CD4-positive, alpha-beta T cell treated with Interleukin-17A for 4 hours (primary cell): ENCODE measurements at places on chromosomes 11 and 22.
A peak's percentile ranks its signal among the peaks of the same experiment; 100 is the strongest.

DNA sequence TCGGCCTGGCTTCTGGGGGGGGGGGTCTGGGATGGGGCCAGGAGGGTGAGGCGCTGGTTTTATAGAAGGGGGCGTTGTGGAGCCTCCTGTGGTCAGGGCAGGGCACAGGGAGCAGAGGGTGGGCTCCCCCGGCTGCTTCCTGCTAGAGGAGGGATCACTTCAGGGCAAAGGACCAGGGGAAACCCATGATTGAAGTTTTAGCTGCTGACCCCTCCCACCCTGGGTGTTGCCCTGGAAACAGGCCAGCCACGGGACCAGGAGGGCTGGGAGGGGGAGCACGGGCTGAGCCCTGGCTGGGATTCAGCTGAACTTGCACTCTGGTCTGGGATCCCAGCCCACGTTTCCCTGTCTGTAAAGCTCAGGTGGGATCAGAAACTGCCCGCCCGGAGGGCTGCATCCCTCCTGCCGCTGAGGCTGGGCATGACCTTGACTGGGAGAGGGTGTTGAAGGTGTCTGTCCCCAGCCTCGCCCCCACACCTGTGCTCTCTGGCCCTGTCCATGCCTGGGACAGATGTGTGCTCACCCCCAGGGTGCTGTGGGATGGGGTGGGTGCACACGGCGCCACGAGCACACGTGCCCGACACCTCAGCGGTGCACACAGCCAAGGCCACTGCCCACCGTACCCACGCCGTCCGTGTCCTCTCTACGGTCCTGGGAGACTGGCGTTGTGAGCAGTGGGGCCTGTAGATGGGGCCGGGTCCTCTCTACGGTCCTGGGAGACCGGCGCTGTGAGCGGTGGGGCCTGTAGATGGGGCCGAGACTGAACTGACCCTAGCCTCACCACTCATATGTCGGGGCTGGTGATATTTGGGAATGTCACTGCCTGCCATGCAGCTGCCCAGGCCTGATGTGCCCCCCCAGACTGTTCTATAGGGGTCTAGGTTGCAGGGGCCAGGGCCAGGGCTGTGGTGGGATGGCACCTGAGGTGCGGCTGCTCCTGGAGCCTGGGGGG lies 2.3 kb downstream of the TSPAN4 start:
- DNase-seq: peak; percentile 31

DNA sequence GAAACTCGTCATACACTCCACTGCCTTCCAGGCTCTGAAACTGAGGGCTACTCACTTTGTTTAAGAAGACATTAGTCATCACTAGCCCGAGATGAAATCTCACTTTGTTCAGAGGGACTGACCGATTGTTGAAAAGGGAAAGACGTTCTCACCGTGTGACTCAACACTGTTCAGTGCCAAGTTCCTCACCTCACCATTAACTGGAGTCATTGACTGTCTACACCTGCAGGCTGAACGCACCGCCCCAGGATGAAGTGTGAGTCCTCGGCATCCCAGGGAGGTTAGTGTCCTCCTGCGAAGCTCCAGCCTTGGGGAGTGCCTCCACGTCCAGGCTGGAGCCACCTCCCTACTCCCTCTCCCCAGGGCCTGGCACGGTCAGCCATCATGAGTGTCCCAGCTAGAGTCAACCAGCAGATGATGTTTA lies 30.4 kb downstream of the FADD start:
- no peak for DNase-seq

GRCh38 chr11:8805296-8805695 lies 105.7 kb upstream of the AKIP1 start:
- DNase-seq: no peak

DNA sequence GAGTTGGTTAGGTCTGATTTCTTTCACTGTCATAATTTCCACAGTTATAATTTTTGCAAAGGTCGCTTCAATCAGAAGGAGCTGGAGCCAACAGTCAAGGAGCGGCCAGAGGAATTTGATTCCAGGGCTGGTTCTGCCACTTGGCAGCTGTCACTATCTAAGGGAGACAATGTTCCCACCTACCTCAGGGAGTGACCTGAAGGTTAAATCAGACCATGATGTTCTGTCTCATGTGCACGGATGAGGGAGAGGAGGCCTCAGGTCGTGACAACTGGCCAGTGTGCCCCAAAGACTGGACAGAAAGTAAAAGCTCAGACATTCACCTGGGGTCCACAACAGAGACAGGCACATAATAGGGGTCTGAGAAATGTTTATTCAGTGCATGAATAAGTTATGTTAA lies 7.6 kb downstream of the MRGPRD start:
- DNase-seq: no peak

GRCh38 chr11:76626921-76627401 lies 43.6 kb downstream of the LRRC32 start:
- no peak for DNase-seq

DNA sequence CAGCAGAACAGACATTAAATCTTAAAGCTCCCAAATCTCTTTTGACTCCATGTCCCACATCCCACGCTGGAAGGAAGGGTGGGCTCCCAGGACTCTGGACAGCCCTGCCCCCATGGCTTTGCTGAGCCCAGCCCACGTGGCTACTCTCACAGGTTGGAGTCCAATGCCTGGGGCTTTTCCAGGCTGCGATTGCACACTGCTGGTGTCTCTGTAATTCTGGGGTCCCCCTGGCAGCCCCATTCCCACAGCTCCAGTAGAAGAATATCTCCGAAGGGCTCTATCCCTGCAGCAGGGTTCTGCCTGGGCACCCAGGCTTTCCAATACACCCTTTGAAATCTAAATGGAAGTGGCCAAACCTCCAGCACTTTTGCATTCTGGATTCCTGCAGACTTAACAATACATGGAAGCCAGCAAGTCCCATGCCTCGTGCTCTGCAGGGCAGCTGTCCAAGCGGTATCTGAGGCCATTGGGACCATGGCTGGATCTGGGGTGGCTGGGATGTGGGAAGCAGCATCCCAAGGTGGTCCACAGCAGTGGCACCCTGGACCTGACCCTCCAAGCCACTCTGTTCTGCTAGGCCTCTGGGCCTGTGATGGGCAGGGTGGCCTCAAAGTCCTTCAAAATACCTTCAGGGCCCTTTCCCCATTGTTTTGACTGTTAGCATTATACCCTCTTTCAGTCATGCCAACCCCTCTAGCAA lies 47.9 kb upstream of the TH start:
- DNase-seq: no peak

DNA sequence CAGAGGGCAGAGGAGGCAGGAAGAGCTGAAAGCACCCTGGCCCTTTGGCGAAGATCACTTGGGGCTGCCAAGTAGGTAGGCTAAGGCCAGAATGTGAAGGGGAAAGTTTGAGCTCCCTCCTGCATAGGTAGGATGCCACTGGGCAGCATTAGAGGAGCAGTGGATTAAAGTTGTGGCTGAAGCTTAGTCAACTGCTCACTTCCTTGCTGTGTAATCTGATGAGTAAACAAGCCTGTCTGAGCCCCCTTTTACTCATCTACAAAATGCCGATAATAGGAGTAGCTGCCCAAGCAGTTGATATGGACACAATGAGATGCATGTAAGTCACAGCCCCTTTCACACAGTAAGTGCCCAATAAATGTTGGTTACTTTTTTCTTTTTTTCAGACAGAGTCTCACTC lies 216.4 kb downstream of the MN1 start:
- no peak for DNase-seq

GRCh38 chr11:119236490-119236889 lies 30.4 kb downstream of the CBL start:
- DNase-seq: no peak
